Psoas muscle (tissue), 8 donors: ENCODE measurements at places on chromosomes 5 and 9. TPM values are rescaled to one million over a fixed set of nuclear protein-coding genes. Genes with fewer than 3 reads are reported as not detected.

The GMCL2 gene
- total RNA-seq, result not detected

DNA sequence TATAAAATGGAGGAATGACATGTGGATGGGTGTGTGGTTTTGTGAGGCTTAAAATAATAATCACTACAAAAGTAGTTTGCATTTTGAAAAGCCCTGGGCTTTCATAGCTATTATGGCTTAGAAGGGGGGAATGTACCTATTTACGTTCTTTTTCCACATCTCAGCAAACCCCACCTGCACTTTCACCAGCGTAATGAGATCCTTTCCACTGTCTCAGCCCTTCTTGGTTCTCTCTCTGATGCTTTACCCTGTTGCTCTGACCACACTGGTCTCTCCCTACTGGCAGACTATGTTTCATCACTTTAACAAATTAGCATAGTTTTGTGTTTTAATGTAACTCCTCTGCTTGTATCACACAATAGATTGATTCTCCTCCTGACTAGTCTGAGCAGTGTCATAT lies 234.6 kb downstream of the DMRT2 start:
- no peak for DNase-seq

The MAMDC4 gene
- total RNA-seq, result 1.7 TPM

The SEMA4D gene
- 32.1 TPM for total RNA-seq

The ZER1 gene
- total RNA-seq, result 67.2 TPM

GRCh38 chr9:107983181-107983603 lies 493.6 kb upstream of the KLF4 start:
- no peak for DNase-seq

The PAEP gene
- total RNA-seq, result not detected

DNA sequence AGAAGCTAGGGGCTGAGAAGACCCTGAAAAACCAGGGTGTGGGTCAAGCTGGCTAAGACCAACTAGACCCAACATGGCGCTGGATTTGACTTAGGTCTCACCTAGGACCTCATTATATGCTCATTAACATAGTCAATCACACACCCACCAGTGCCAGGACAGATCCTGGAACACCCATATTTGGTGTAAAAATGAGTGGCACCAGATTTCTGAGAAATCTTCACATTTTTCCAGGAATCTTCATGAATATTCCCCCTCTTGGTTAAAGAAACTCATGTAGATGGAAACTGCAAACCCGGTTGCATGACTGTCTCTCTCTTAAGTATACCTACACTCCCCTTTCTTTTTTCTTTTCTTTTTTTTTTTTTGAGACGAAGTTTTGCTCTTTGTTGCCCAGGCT lies 17.9 kb upstream of the RAB14 start:
- DNase-seq, result no peak

DNA sequence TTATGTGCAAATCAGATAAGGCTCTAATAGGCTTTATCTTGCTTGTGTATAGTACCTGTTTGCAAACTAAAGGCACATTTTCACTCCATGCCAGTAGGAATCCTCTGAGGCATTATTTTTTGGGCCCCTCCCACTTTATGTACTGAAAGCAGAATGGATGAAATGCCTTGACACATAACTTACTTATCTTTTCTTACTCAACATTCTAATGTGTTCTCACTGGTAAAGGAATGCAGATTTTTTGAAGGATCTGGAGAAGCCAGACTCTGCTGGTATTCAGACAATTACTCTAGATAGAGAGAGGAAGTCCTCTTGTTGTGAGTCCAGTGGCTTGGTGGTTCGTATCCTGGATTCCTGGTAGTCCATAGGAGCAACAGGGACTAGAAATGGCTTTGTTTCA lies 336.7 kb downstream of the CCDC171 start:
- DNase-seq, result no peak

DNA sequence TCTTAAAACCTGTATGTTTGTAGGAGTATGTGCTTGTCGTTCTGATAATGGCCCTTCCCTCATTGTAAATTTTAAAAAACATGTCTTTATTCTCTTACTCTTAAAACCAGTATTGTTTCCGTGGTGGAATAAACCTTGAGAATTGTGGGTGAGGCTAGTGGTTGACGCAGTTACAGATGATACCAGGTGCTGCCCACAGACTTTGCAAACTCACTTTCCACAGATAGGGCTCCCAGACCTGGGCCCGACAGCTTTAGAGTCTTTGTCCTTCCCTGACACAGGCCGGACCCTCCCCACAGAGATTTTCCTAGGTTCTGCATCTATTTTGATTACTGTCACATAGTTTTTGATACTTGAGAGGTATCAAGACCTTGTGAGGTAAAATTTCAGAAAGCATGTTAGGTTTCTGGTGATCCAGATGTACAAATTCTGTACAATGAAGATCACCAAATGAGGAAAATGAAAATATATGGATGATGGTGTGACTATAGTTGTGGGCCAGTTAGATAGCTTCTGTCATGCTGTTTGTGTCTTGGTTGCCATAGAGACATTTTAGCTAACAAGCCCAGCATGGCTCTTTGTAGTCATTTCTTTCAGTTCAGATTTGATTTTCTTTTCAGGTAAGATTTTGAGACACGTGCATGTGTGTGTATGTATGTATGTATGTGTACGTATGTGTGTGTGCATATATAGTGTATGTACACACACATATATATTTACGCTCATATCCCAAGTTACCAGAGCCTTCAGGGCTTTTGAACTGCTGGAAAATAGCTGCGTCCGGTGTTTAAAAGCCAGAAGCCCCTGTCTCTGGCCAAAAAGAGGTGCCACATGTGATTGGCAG lies 33.8 kb downstream of the DMRT1 start:
- no peak for DNase-seq

- DNase-seq, result no peak
Observed at GRCh38 chr5:131634666-131634995, 398 bp downstream of the RAPGEF6 start.

The TSSK1B gene
- total RNA-seq, result not detected

- DNase-seq, result no peak
Observed at GRCh38 chr9:122609804-122610203, 4.7 kb upstream of the OR1Q1 start.

DNA sequence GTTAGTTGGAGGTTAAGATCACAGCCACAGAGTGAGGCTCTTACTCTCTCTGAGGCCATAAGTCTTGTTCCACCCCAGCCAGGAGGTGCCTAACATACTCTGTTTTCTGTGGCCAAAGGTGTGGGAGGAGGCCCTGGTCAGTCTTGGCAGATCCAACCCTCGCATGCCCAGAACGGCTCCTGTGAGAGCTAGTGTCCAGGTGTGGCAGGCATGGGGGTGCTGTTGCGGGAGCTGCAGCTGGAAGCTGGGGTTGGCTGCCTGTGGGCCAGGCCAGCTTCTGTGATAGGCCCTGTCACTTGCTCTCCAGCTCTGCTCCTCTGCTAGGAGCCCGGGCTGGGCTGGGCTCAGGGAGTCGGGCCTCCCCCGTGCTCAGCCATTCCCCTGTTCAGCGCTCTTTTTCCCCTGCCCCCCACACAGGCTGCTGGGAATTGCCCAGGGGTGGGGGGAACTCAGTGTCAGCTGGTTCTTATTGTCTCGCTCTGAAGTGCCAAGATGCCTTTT lies 31.6 kb downstream of the IER5L start:
- DNase-seq, result no peak

The CTXN3 gene
- not detected for total RNA-seq

- DNase-seq, result no peak
Observed at GRCh38 chr9:29006628-29007027, 1433.3 kb upstream of the C9orf72 start.

The FAM153A gene
- 0.82 TPM for total RNA-seq

DNA sequence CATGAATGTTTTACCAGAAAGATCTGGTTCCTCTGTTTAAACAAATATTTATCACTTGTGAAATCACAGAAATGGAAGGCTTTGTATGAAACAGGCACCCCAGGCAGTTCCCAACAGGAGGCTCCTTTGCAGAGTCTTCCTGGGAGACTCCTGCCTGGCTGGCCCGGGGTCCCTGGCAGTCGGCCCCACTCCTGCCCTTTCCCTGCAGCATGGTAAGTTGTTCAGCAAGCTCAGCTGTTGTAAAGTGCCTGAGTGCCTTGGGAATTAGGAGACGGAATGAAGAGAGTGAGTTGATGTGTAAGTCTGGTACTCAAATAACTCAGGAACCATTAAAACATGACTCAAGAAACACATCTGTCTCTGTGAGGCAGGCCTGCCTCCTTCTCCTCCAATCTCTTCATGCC lies 17.5 kb upstream of the LHFPL2 start:
- DNase-seq, result no peak

The PCDHGB2 gene
- total RNA-seq, result 2.4 TPM

The ANKDD1B gene
- total RNA-seq, result not detected

- DNase-seq, result no peak
Observed at GRCh38 chr9:93922535-93922934, 32.6 kb downstream of the BARX1 start.

The RNF208 gene
- total RNA-seq, result 7.1 TPM

DNA sequence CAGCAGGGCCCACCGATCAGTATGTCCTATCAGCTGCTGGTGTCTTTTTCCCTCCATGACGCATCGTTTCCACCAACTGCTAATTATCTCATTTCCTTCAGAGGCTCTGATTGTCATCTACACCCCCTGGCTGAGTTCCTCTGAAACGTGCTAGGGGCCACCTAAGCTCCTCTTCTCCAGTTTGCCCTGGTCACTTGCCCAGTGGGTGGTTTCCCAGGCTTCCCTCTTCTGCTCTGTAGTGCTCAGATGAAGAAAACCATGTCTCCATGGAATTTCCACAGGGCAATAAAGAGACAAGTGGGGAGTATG lies 65.3 kb downstream of the TSTD2 start:
- DNase-seq, result no peak

DNA sequence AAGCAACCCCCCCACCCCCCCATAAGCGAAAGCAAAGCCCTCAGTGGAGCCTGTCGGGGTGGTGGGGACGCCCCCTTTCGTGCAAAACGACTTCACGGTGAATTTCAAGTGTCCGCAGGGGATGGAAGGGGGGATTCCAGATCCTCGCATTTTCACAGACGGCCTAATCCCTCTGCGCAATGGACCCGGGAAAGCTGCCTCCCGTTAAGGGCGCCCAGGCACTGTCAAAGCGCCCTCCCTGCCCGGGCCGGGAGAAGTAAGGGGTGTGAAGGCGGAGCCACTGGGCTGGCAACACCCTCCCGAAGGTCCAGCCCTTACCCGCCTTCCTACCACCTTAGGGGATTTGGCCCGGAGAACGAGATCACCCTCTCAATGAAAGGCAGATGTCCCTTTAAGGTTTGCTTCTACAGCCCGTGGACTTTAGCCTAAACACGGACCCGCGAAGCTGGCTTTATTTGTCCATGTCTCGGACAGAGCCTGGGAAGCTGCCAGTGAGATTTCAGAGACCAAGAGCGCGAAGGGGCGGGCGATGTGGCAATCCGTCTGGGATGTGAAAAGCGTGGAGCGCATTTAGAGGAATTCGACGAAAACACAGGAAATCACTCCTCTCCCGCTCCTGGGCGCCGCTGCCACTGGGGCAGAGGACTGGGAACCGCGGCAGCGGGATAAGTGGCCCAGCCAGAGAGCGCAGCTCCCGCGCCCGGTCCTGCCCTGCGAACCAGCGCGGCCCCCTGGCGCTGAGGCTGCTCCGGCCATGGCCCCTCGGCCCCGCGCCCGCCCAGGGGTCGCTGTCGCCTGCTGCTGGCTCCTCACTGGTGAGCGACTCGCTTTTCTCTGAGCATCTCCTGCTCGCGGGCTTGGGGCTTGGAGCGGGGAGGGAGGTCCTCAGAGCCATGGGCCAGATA lies at the start of the genes ITGA1 and PELO:
ITGA1 (plus strand) TSS at position 317 of the 905 bp plus-strand sequence; CDS start at position 755, 438 bp downstream.
PELO (plus strand) TSS at position 317 of the 905 bp plus-strand sequence. CDS start 12,479 bp downstream, outside the sequence.
- DNase-seq, result peak; percentile 79

DNA sequence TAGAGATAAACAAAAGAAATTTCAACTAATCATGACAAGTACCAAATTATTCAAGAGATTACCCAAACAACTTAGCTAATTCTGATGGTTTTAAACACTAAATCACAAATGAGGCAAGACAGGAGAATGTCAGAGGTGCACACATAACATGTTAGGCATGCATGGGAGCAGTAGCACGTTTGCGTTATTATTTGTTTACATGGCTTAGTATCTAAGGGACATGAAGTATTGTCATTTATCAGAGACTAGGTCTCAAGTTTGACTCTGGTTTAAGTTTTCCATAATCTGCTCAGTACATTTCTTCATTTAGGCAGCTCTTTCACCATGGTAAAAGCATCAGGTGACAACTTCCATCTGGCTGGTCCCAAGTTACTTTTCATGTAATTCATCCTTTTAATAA lies 244.1 kb upstream of the TNC start:
- DNase-seq, result no peak

DNA sequence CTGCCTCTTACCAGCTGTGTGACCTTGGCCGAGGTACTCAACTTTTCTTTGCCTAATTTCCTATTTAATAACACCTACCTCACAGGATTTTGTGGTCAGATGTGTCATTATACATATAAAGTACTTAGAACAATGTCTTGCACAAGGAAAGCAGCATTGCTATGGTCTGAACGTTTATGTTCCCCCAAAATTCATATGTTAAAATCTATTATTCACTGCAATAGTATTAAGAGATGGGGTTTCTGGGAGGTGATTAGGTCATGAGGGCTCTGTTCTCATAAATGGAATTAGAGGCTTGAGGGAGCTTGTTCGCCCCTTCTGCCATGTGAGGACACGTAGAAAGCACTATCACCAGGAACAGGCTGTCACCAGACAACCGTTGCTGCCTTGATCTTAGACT lies 10.9 kb upstream of the RNF145 start:
- DNase-seq, result no peak

DNA sequence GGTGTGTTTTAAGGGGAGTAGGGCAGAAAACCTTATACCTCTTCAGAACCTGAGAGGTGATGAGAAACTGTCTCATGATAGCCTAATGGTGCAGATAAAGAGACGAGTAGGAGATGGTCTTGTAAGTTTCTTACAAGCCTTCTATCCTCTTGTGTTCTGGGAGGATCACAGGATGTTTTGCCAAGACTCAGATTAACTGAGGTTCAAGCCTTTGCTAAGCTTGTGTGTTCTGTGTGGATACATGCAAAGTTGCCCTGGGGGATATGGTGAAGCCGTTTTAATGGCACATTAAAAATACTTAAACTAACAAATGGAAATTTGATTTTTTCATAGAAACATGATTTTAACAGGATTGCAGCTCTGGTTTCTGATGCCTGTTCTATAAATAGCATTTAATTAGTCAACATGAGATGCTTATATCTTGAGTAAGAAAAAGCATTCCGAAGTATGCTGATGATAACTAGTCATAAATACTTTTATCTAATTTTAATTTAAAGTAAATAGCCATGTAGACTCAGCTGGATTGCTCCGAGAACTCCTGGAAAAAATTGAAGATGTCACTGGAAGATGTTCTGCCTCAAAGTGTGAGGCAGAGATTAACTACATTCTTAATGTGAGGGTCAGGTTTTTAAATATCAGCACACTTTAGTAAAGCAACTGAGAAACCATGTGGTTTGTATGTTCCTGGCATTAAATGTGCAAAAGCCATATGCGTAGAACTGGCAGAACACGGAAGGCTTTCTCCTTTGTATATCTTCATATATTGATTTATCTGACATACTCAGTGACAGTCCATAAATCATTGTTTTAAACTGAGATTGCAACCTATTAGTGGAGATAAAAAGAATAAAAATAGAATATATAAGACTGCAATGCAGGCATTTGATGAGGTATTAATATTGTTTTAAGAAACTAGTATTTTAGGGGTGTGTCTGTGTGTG lies 53.7 kb downstream of the IPO11 start:
- DNase-seq, result no peak

The SLIT3 gene
- 2.6 TPM for total RNA-seq

- DNase-seq, result no peak
Observed at GRCh38 chr5:14266171-14266570, 123.0 kb downstream of the TRIO start.
